ENCODE measurements at places on chromosomes 11 and 22.

DNA sequence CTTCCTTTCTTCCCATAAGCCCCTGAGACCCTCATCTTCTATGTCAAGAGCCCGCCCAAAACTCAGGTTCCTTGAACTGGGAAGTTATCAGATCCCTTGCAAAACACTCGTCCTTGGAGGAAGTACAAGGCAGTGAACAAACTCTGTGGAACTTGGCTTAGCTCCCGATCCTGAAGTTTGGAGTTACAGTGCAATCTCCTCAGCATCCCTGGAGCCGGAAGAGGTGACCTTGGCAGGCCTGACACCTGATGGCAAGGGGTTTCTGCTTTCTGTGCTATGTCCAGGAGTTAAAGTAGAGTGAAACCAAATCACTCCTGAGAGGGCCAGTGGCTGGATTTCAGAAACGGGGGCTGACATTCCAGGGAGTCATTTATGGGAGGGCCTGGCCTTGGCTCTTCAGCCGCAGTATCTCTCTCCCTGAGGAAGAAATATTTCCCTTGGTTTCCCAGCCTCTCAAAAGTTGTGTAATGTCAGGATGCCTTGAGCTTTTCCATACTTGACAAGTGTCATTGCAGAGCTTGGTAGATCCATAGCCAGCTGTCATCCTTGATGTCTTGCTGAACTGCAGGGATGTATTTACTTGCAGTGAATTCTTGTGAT, 1.9 kb upstream of the GRAMD1B start:
- no peak for DNase-seq

GRCh38 chr11:2804701-2805387, 80.7 kb downstream of the CDKN1C start:
- DNase-seq, result no peak

GRCh38 chr11:38153985-38154384, 1555.9 kb upstream of the RAG2 start:
- DNase-seq, result no peak

- DNase-seq, result peak; percentile 98
These were observed at the start of gene INCENP for GRCh38 chr11:62123669-62124185. Gene INCENP (plus strand): TSS chr11:62124011. CDS start chr11:62128162, 4,151 bp downstream.

- DNase-seq, result no peak
These were observed 63.0 kb downstream of the RELT start for GRCh38 chr11:73439002-73439843.

GRCh38 chr11:60871378-60872061, 4.2 kb downstream of the ZP1 start:
- no peak for DNase-seq

- no peak for DNase-seq
These were observed 154.4 kb downstream of the SBF2 start for GRCh38 chr11:10139656-10140055.

GRCh38 chr22:45328822-45329529, 19.2 kb downstream of the FAM118A start:
- DNase-seq, result no peak
